ENCODE measurements at places on chromosomes 1 and 21.
A peak's percentile ranks its signal among the peaks of the same experiment; 100 is the strongest.

DNA sequence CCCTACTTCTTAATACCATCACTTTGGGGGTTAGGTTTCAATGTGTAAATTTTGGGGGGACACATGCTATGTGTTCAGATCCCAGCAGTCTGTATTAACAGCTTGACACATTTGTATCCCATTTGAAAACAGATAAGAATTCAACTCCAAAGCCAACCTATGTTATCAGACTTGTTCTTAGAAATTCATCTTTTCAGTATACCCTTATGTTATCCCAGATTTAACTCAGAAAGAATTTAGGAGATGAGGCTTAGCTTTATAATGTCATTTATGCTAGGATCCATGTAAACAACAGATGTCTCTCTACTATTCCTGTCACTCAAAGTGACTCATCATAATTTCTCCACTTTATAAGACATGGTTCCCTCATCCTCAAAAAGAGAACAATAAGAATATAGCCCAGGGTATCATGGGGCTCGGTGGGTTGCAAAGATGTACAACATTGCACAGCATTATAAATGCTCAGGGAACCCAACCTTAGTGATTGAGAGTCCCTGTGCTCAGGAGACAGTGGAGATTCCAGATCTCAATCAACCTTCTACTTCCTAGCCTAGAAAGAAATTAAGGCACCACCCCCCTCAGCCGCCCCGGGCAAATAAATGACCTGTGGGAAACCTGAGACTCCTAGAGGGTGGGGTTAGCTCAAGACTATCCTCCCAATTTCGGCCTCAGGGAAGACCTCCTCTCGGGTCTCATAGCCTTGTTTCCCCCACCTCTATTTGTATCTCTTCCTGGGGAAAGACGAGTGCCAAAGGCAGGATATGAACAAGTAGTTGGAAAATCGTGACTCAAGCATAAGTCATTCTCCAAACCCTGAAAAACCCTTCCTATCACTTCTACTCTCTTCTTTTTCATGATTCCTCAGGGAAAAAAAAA lies 265.1 kb upstream of the CAMK1G start:
- no peak for DNase-seq

GRCh38 chr1:203447151-203447550 lies 28.5 kb upstream of the PRELP start:
- DNase-seq, result no peak

DNA sequence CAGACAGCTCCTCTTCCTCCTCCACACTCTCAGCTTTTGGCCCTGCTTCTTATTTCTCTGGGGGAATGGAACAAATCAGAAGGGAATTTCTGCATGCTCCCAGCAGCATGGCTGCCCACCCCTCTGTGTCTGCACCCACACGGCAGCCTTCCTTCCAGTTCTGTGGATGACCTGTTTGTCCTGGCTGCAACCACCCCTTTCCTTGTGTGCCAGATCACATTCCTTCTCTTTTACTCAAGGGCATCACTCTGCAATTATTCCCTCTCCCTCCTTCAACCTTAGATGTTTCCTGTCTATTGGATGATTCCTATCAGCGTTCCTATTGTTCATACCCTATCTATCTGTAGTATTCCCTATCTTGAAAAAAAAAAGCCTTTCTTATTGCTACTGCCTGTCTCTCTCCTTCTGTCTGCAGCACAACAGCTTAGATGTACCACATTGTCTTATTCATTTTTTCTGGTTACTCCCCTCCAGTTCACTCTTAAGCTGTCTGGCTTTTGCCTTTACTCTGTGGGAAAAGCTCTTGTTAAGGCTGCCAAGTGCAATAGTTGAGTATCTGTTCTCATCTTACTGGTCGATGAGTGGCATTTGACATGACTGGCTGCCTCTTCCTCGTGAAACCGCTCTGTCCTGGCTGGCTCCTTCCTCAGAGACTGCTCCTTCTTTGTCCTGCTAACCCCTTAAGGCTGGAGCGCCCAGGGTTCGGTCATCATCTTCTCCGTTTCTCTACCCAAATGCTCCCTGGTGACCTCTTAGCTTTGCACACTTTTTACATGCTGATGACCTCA lies 351.1 kb downstream of the CAMTA1 start:
- no peak for DNase-seq

- DNase-seq, result no peak
These were observed 28.2 kb downstream of the PTGER3 start for GRCh38 chr1:71019233-71019969.

DNA sequence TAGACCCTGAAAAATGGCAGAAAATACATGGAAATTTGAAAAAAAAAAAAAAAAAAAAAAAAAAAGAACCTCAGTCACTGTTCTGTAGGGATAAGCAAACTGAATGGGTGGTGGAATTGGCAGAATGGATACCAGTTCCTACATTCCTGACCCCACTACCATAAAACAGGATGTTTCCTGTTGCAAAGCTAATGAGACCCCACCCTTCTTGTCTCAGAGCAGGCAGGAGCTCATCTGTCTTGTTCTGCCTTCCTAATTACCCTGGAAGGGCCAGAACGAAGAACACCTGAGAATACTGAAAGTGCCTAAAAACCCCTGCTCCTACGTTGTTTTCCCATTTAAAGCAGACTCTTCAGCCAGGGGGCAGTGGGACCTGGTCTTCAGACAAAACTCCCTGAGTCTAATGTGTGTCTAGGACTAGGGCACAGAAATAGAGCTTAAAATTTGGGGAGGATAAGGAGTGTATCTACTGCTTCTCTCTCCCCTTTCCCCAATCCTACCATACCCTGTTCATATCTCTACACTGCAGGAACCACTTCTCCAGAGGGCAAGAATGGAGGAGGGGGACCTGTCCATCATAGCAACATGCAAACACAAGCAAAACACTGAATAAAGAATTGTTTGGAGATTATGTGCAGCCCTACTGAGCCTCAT lies 3.9 kb downstream of the C1orf56 start:
- DNase-seq, result no peak

- no peak for DNase-seq
These were observed 1110.7 kb upstream of the B3GALT2 start for GRCh38 chr1:194297094-194297493.

GRCh38 chr1:232145768-232146167 lies 484.2 kb downstream of the SIPA1L2 start:
- DNase-seq, result no peak

DNA sequence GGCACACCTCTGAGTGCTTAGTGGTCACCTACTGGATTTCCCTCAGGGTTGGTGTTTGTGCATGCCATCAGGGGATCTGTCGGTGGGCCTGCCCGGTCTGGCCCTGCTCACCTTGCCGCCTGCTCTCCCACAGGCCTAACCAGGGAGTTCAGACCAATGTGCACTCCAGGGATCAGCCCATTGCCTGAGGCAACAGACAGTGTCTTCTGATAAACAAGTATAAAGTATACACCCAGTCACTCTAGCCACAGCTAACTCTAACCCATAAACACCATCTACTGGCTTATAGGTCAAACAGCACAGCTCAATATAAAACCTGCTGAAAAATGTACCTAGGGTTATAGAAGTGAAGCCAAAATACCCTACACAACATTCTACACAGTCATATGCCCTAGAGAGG lies 1300.0 kb downstream of the PLA2G4A start:
- DNase-seq, result peak; percentile 30

GRCh38 chr1:145689922-145690321 lies 17.2 kb downstream of the PDZK1 start:
- no peak for DNase-seq

DNA sequence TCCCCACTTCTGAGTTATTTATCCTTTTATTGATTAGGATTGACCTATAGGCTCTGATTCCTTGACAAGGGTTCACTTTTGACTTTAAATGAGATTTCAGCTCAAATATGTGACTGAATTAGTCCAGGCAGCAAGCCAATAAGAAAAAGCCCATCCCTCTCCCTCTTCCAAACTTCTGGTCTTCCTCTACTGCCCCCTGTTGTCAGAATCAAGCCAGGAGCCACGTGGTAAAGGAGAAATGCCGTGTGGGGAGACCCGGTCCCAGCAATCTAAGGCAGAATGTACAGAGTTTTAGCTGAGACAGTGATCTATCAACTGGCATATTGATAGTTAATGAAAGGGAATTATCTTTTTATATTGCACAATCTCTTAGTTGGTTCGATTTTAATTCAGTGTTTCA lies 5.2 kb downstream of the ADAMTS5 start:
- no peak for DNase-seq

- no peak for DNase-seq
These were observed 108.0 kb downstream of the NRIP1 start for GRCh38 chr21:14956807-14957206.

GRCh38 chr1:157870490-157870889 lies 28.9 kb upstream of the CD5L start:
- no peak for DNase-seq

GRCh38 chr1:226401355-226402303 lies 6.3 kb downstream of the PARP1 start:
- DNase-seq, result no peak

GRCh38 chr21:35437941-35438340 lies 388.8 kb upstream of the RUNX1 start:
- no peak for DNase-seq

GRCh38 chr1:152969036-152969435 lies 1.4 kb upstream of the SPRR4 start:
- DNase-seq, result no peak

- DNase-seq, result no peak
These were observed 233.4 kb upstream of the FGGY start for GRCh38 chr1:59063501-59063900.

DNA sequence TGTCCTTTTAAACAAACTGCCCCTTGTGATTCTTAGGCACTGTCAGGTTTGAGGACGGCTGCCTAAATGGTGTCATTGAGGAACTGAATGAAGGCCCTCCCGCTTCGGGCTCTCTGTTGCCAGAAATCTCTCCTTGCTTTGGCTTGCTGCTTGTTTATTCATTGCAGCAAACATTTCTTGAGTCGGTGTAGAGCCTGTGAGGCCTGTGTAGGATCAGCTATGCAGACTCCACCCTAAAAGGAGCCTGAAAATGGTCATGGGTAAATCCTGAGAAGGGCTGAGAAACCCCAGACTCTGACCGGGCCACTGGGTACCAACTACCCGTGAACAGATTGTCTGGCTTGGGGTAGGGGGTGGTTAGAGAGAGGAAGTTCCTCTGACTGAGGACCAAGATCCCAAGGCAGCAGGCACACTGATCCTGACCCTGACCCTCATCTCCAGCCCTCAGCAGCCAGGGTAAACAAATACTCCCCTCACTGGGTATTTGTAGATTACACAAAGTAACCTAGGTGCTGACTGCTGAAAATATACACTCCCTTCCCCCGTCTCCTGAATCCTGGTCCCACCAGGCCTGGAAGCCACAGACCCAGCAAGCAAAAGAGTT lies 3.1 kb downstream of the IL6R start:
- no peak for DNase-seq

GRCh38 chr1:237316352-237316751 lies 274.4 kb downstream of the RYR2 start:
- no peak for DNase-seq

GRCh38 chr1:222620566-222620965 lies 2.7 kb downstream of the MIA3 start:
- no peak for DNase-seq

GRCh38 chr1:157968508-157968907 lies 24.9 kb upstream of the KIRREL1 start:
- no peak for DNase-seq

DNA sequence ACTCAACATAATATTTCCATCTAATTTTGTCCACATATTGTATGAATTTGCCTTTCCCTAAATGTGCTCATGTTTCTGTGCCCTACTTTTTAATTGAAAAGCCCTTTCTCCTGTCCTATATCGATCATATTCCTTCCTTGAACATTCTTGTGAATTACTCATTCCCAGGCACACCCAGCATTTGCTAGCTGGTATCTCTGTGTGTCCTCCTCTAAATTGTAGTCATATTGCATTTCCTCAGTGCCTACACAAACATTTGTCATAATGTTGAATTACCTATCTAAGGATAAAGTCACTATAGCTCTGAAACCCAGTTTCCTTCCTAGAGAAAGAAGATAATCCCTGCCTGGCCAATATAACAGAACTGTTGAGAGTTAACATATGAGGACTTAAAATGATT lies 39.6 kb upstream of the TBX15 start:
- DNase-seq, result no peak

DNA sequence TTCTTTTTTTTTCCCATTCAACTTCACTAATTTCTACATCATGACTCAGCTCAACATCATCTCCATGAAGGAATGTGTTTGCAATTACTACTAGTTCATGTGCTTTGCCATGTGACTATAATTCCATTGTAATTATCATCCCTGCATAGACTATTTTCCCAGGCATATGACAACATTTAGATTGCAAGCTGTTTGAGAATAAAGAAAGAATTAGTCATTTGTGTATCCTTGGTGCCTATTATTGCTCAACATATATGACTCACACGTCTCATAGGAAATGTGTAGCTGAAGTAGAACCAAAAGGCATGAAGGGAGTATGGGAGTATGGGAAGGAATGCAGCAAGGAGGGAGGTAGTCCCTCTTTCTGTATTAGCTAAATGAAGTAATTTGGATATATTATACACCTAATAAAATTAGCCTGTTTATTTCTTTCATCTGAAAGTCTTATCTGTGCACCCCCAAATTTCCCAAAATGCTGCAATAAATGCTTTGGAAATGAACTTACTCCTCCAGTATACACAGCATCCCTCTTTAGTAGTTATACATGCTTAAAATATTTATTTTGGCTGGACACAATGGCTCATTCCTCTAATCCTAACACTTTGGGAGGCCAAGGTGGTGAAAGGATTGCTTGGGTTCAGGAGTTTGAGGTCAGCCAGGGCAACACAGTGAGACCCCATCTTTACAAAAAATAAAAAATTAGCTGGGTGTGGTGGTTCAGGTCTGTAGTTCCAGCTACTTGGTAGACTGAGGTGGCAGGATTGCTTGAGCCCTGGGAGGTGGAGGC lies 316.9 kb upstream of the ADGRL4 start:
- no peak for DNase-seq

GRCh38 chr1:197928849-197929336 lies 11.7 kb downstream of the LHX9 start:
- DNase-seq, result no peak

GRCh38 chr21:33651965-33652680 lies 9.8 kb downstream of the ITSN1 start:
- DNase-seq, result no peak

DNA sequence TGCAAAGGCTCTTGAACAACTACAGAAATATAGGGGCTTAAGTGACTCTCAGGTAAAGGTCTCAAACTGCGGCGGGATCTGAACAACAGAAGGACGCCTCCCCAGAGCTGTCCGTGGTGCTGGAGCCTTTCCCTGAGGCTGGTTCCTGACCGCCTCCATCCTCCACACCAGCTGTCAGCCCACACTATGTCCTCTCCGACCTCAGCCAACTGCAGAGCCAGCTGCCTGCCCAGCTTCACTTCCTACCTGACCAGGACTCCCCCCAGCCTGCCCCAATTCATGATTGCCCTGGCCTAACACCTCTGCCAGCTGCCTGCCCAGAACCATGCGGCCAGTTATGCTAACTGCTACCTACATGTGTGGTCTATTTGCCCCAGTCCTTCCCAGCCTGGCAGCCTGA lies 63.6 kb upstream of the ZC3H12A start:
- no peak for DNase-seq

DNA sequence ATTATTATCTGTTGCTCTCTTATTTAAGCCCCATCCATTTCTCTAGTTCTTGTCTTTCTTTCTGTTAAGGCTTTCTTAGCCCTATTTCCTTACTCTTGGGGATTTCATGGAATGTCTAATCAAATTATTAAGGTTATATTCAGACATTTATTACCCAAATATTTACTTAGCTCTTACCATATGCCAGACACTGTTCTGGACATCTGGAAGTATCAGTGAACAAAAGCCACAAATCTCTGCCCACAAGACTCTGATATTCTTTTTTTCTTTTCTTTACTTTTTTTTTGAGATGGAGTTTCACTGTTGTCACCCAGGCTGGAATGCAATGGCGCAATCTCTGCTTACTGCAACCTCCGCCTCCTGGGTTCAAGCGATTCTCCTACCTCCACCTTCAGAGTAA lies 74.3 kb upstream of the NBL1 start:
- no peak for DNase-seq

- DNase-seq, result no peak
These were observed 901 bp upstream of the RXFP4 start for GRCh38 chr1:155940482-155940992.
